ENCODE measurements at places on chromosomes 7 and 10.
A peak's percentile ranks its signal among the peaks of the same experiment; 100 is the strongest.

- no peak for DNase-seq
Measured at GRCh38 chr10:15293862-15294842, 76.9 kb downstream of the FAM171A1 start.

DNA sequence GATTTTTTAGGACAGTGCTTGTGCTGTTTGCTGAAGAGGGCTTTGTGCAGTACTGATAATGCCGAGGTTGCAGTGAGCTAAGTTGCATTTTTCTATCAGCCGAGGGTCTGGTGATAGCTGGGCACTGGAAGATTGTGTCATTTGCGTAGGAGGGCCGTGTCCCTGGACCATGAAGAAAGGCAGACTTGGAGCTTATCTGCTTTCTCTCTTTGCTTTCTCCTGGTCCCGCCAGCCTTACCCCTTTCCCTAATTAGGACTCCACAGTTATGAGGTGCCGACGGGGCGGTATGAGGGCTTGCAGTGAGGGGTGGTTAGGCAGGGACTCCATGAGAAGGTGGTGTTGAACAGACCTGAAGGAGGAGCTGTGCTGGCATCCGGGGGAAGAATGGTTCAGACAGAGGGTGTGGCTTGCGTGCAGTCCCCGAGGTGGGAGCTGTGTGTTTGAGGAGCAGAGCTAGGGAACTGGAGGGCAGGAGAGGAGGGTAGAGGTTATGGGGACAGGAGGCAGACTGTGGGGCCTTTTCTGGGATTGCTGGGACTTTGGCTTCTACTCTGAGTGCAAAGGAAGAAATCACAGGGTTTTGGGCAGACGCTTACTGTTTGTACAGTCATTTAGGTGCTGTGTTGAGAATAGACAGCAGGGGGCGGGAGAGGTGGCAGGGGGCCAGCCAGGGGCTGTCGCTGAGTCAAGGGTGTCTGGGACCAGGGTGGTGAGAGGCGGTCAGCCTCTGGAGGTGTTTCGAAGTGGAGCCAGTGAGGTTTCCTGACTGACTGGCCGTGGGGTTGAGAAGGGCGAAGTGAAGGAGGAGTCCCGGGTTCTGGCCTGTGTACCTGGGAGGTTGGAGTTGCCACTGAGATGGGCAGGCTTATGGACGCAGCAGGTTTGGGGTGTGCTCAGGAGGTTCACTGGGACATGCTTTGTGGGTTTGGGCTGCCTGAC is 43.4 kb downstream of the PRF1 start:
- peak; percentile 49 for DNase-seq

DNA sequence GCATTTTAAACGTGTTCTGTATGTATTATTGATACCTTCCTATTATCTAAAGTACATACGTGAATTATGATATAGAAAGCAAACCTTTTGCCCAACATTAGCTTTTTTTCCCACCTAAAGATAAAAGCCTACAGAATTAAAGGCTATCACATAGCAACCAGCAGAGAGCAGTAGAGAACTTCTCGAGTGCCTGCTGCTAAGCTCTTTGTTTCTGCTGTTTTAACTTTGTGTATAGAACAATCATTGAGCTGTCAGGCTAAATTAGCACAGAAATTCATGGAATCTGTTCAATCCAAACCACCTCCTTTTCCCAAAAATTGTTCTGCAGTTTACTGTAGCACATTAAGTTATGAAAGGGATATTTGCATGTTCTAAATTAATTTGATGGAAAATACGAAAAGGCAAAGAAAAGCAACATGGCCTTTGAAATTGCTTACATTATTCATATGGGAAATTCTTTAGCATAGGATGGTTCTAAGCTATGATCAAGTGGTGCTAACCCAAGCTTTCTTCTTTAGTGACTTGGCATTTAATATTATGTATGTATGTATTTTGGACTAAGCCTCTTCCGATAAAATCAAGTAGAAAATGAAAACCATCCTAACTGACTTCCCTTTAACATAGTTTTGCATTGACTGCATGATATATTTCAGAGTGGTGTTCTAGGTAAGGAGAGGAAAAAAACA is 1288.5 kb downstream of the GATA3 start:
- no peak for DNase-seq

- DNase-seq: no peak
Measured at GRCh38 chr7:70459546-70459945, 672.4 kb upstream of the GALNT17 start.

- no peak for DNase-seq
Measured at GRCh38 chr10:96706331-96706853, 13.9 kb downstream of the PIK3AP1 start.

- DNase-seq: no peak
Measured at GRCh38 chr7:20778063-20778721, 8.5 kb downstream of the SP8 start.

DNA sequence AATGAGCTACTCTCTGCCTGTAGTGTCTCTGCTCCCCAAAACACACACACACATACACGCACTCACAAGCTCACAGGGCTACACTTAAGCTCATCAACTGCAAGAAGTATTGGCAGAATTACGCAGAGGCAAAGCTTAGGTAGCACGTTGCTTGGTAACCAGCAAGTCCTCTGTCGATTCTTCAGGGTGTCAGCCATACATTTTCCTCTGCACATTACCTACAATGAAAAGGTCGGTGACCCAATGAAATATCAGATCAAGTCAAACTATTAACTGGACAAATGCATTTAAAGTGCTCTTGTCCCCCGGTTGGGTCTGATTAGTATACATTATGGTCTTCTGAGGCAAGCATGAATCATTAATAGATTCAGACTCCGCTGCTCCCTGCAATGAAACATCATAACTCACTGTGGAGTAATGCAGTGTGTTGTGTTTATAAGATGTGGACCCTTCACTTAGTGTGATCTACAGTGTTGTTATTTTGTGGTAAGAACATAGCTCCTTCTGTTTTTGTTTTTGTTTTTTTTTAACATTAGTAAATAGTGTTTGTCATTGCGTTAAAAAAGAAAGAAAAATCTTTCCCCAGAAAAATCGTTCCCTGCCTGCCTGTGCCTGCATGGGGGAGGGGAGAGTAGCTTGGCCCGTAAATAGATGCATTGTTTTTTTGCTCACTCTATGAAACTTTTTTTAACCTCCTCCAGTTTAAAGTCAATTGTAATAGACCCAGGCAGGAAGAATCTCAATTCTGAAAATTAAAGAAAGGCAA is 325.5 kb downstream of the SFMBT2 start:
- DNase-seq: no peak

DNA sequence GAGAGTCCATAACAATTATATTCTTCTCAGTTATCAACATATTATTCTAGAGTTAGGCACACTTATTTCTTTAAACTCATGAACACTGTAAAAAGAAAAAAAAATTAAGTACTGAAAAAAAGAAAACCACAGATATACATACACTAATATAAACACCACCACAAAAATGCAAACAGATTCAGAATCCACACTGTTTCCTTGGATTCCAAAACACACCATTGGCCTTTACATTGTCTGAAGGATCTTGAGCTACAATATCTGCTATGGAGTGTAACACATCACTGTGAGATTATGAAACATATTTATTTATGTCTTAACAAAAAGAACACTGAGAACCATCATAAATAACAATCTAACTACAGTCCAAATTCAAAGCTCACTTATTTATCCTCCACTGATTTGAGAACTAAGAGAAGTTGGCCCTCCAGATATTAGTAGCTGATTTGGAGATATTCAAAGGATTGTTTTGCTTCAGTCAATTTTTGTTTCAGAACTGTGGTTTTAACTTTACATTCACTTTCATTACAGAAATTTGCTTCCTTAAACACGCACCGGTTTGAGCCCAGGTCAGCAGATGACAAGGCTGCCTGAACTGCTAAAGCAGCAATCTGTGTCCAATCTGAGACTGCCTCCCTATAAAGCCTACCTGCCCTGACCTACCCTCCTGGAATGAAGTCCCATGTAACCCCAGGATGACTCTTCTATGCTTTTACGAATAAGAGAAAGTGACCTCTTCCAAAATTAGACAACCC is 47.0 kb upstream of the CDK1 start:
- no peak for DNase-seq

GRCh38 chr10:83037653-83038052 is 1101.7 kb upstream of the GHITM start:
- no peak for DNase-seq

DNA sequence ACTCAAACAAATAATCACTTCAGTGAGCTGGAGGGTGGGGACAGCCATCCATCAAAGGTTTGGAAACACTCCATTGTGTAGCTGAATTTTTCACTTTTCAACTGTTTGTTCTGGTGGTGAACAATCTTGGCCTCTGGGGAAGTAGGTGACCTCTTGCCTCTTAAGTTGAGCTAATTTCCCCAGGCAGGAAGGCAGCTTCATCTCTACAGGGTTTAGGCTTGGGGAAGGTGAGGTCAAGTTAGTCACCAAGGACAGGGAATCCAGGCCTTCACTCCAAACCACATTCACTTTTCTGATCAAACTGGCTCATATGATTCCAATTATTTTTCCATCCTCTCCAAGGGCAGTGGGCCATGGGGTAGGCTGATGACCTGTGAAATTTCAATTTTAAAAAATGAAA is 138.3 kb upstream of the HABP2 start:
- no peak for DNase-seq

Data from tibial nerve (tissue), 4 donors.